ENCODE measurements at places on chromosomes 2 and 18.
A peak's percentile ranks its signal among the peaks of the same experiment; 100 is the strongest.

DNA sequence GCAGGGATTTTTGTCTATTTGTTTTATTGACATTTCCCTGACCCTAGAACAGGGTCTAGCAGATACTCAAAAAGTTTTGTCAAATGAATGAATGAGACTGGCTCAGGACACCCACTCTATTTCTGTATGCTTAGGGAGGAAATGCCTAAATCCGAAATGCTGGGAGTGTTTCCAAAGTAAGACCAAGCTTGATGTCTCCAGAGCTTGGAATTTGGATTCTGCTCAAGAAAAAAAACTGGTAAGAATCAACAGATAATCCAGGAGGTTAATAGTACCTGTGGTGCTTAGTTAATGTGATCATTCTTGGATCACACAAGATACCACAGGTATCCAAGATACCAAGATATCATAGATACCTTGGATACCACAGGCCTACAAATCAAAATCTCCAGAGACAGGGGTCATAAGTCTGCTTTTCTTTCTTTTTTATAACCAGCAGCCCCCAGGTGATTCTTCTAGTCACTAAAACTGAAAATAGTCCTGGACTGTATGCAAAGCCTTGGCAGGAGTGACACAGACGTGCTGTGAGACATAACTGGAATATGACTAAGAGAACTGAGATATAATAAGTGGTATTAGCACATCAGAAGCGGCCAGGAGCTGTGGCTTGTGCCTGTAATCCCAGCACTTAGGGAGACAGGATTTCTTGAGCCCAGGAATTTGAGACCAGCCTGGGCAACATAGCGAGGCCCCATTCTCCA lies 39.9 kb upstream of the SP3 start:
- peak; percentile 47 for DNase-seq

DNA sequence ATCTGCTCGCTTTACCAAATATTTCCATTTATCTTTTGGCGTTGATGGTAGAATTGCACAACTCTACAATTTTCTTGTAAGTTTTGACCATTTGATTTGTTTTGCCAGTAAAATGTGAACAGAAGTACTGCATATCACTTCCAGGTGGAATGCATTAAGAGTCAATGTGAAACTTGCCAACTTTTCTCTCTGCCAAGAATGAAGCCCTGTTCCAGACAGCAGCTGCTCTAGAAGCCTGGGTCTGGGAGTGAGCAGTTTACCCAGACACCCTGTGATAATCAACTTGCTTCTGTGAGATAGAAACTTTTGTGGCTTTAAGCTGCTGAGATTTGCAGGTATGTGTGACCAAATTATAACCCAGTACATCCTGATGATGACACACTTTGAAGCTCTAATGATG lies 115.9 kb upstream of the SYT4 start:
- DNase-seq = no peak

- peak; percentile 32 for DNase-seq
Measured at GRCh38 chr2:205998583-205998982, 87.4 kb downstream of the INO80D start.

- DNase-seq = no peak
Measured at GRCh38 chr2:188278388-188279092, 13.1 kb upstream of the GULP1 start.

GRCh38 chr2:232903989-232904388 lies 33.9 kb downstream of the SNORC start:
- no peak for DNase-seq

DNA sequence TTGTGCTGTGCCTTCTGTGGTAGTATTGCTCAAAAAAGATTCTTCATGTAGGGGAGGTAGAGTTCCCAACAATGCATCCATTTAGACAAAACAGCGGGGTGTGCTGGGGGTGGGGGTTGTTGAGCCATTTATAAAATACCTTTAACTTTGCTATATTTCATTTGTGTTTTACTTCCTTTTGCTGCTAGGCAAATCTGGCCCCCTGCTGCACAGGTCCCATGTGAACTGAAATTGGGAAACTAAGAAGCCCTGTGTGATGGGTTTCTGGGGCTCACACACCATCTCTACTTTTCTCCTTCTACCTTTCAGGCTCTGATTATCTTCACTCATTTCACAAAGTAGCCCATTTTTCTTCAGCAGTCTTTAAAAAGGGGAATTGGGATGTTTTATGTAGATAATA lies 52.7 kb upstream of the ITGA4 start:
- no peak for DNase-seq

DNA sequence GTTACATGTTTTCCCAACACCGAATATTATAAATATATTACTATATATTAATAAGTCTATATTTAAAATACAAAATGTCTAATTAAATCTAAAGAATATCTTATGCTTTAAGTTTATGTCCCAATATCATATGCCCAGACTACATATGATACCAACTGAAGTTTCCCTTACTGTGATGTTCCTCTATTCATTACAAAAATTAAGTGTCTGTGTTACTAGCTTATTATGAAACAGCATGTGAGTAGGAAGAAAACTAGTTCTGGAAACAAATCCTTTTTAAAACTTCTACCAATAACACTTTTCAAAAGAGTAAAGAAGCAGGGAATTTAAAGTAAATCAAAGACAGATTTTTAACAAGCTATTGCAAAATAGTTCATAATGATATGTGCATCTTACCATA lies 17.8 kb downstream of the HNRNPLL start:
- DNase-seq = no peak

- DNase-seq = no peak
Measured at GRCh38 chr2:26609839-26610277, 31.3 kb downstream of the CIB4 start.

- no peak for DNase-seq
Measured at GRCh38 chr18:58468191-58468590, 160.7 kb downstream of the ALPK2 start.

- no peak for DNase-seq
Measured at GRCh38 chr2:236341721-236342120, 77.5 kb upstream of the ASB18 start.

GRCh38 chr2:160139991-160140390 lies 60.1 kb downstream of the ITGB6 start:
- no peak for DNase-seq

- peak; percentile 29 for DNase-seq
Measured at GRCh38 chr2:39118786-39119499, 1.9 kb downstream of the SOS1 start.

DNA sequence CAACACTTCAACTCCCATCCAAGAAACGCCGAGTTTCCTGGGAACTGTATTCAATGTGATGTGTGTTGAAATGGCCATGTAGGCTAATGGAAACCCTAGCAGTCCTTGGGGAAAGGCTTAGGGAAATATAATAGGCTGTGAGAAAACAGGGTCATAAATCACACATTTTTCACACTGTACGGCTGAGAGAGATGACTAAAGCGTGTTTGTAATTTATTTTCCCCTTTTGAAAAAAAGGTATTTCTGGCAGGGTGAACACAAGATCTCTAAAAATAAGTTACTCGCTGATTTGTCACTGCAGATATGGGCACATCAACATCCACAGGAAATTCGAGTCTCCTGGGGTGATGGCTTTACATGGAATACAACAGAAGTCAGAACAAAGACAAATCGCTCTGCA lies 109.6 kb upstream of the ST6GAL2 start:
- no peak for DNase-seq

GRCh38 chr2:183019718-183020442 lies 18.4 kb downstream of the NCKAP1 start:
- no peak for DNase-seq

DNA sequence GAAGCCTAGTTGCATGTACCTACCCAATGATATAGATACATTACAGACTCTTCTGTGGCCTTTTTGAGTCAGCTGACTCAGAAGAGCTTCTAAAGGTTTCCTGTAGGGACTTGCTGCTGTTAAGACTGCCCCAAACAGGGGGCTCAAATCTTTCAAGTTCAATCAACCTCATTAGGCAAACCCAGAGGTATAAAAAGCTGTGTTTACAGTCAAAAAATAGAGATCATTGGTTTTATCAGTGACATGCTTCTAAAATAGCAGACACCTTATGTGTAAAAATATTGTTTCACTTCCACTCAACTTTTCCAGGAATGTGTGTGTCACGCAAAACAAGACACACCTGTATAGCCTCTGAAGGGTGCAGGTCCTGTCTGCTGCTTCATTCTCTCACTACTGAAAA lies 624.3 kb upstream of the FANCL start:
- DNase-seq = no peak

DNA sequence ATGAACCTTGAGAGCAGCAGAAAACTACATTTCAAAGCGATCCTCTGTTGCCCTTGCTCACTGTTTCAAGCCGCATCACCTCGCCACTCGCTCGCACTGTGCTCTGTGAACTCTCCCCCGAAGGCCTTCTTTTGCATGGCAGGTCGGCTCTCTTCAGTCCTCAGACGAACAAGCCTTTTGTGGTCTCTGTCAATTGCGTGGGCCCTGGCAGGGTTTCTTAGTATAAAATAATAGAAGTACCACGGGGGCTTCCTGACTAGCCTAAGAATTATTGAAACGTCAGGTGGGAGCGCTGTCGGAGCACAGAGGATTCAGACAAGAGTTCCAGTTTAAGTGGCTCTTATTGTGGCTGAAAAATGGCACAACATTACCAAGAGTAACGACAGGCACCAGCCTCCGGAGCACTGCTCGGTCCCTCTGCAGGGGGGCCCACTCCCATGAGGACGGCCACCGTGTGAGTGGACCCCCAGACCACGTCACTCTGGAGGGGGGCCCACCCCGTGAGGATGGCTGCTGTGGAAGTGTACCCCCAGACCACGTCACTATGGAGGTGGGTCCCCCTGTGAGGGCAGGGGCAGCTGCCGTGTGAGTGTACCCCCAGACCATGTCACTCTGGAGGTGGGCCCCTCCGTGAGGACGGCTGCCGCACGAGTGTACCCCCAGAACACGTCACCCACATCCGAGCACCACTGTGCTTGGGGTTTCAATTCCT lies 237.7 kb downstream of the HDAC4 start:
- no peak for DNase-seq

- no peak for DNase-seq
Measured at GRCh38 chr2:154704991-154705390, 6.5 kb downstream of the KCNJ3 start.

GRCh38 chr2:147033044-147033443 lies 811.8 kb upstream of the ACVR2A start:
- no peak for DNase-seq

- no peak for DNase-seq
Measured at GRCh38 chr2:76298041-76298440, 587.3 kb upstream of the GCFC2 start.

DNA sequence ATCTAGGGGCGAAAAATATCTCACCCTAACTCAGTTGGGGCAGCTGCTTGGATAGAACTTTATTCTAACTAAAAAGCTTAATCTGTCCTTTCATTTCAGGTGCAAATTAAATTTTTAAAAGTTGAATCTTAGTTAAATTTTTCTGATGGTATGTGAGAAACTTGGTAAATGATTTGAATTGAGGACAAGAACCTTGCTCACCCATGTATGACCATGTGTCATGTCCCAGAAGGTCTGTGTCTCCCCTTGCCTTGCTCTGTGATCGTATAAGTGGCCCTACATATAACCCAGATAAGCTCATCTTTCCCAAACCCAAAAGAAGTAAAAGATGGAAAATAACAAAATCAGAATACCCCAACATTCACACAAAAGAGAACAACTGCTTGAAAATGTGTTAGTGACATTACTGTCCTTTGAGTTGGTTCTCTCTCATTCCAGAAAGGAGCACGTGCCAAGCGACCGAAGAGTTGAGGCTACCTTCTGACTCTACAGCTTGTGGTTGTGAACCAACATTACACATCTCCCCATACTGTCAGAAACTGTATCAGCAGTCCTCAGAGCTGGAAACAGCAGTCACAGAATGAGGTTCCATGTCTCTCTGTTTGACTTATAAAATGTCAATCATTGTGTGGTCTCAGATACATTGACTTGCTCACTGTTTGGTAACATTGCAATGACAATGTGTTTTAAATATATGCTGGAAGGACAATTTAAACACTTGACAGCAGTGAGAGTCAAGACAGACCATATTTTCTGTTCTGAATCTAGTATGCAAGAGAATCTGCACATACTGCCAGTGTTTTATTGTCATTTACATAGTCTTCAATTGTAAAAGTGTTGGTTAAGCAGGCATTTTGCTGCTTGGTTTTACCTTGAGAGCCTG lies 46.3 kb upstream of the TANK start:
- DNase-seq = no peak

DNA sequence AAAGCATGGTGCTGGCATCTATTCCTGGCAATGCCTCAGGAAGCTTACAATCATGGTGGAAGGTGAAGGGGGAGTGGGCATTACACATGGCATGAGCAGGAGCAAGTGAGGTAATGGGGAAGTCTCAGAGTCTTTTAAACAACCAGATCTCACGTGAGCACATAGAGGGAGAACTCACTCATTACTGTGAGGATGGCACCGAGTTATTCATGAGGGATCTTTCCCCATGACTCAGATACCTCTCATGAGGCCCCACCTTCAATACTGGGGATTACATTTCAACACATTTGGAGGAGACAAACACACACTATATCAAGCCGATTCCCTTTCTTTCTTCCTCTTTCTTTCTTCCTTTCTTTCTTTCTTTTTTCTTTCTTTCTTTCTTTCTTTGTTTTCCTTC lies 47.9 kb upstream of the FANCL start:
- DNase-seq = no peak

DNA sequence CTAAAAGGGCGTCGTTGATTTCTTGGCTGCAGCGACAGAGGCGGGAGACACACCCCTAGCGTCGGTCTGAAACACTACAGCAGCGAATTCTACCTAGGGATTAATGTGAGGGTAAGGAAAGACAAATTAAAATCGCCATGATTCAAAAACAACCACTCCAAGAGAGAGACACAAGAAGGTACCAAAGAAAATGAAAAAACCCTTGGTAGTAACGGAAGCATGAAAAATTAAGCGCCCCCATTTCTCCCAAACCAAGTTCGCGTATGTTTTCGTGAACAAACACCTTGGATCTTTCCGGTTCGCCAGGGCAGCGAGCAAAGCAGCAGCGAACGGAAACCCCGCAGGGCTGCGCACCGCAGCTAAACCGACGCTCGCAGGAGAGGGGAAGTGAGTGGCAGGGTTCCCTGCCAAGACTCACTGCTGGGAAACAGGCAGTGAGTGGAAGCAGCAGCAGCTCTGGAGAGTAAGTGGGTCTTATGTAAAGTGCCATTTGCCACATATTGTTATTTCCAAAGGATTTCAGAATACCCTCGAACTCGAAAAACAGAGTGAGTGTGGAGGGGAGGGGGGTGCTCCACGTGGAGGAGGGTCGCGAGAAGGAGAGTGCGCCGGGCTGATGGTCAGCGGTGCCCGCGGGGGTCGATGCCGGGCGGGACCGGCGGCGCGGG lies 1.0 kb downstream of the PPP3R1 start:
- DNase-seq = peak; percentile 81

GRCh38 chr2:154686162-154686561 lies 12.3 kb upstream of the KCNJ3 start:
- DNase-seq = peak; percentile 2

- no peak for DNase-seq
Measured at GRCh38 chr2:26162963-26163362, 9.9 kb upstream of the GAREM2 start.

DNA sequence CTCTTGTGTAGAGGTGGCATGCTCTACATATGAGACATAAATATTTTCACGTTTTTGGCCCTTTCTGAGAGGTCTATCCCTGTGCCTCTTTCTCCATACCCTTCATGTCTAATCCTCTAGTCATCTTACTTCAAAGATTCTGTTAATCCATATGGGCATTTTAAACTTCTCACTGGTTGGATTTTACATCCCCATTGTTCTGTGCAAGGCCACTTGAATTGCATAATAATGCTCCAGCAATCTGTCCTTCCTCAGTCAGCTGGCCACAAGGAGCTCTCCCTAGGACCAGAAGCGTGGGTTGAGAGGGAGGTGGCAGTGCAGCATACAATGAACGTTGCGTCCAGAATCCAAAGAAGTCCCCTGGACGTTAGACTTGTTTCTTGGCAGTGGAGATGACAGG lies 58.2 kb downstream of the TDRD15 start:
- DNase-seq = no peak

Data from suppressor macrophage treated with lipopolysaccharide for 4 hours (primary cell).